Activated CD4-positive, alpha-beta T cell treated with anti-CD3 and anti-CD28 coated beads for 24 hours (primary cell): ENCODE measurements at places on chromosomes 3 and 15.

DNA sequence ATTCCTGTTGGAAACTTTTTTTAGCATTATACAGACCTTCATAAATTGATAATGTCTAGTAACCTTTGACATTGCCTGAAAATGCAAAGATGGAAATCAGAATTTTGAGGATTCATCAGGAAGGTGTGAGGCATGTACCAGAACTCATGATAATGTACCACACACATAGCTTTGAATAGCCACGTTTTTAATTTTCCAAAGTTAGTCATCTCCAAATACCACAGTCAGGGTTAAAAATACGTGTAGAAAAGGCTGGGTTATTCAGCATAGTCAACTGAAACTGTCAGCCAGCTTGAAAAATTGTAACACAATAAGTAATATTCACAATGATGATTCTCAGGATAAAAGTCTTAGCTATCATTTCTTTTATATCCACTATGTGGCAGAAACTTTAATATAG lies 102.0 kb upstream of the THRB start:
- no peak for DNase-seq

- DNase-seq = no peak
These were observed 25.1 kb upstream of the CTDSPL start for GRCh38 chr3:37836589-37836988.

DNA sequence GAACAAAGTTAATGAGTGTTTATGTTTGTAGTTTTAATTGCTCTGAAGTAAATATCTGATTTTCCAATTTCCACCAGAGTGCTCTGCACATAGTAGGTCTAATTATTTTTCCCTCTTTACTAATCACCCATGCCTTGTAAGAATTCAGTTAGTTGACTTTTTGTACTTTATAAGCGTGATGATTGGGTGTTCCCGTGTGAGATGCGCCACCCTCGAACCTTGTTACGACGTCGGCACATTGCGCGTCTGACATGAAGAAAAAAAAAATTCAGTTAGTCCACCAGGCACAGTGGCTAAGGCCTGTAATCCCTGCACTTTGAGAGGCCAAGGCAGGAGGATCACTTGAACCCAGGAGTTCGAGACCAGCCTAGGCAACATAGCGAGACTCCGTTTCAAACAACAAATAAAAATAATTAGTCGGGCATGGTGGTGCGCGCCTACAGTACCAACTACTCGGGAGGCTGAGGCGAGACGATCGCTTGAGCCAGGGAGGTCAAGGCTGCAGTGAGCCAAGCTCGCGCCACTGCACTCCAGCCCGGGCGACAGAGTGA lies 507 bp upstream of the VHL start:
- no peak for DNase-seq

- no peak for DNase-seq
These were observed 718 bp downstream of the BNIP2 start for GRCh38 chr15:59688423-59688781.

DNA sequence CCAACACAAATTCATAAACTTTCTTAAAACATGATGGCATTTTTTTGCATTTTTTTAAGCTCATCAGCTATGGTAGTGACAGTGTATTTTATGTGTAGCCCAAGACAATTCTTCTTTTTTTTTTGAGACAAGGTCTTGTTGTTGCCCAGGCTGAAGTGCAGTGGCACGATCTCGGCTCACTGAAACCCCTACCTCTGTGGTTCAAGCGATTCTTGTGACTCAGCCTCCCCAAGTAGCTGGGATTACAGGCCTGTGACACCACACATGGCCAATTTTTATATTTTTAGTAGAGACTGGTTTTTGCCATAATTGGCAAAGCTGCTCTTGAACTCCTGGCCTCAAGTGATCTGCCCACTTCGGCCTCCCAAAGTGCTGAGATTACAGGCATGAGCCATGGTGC lies 17.3 kb upstream of the USP50 start:
- no peak for DNase-seq

- DNase-seq = no peak
These were observed 153.2 kb downstream of the UNC13C start for GRCh38 chr15:54131410-54131809.

DNA sequence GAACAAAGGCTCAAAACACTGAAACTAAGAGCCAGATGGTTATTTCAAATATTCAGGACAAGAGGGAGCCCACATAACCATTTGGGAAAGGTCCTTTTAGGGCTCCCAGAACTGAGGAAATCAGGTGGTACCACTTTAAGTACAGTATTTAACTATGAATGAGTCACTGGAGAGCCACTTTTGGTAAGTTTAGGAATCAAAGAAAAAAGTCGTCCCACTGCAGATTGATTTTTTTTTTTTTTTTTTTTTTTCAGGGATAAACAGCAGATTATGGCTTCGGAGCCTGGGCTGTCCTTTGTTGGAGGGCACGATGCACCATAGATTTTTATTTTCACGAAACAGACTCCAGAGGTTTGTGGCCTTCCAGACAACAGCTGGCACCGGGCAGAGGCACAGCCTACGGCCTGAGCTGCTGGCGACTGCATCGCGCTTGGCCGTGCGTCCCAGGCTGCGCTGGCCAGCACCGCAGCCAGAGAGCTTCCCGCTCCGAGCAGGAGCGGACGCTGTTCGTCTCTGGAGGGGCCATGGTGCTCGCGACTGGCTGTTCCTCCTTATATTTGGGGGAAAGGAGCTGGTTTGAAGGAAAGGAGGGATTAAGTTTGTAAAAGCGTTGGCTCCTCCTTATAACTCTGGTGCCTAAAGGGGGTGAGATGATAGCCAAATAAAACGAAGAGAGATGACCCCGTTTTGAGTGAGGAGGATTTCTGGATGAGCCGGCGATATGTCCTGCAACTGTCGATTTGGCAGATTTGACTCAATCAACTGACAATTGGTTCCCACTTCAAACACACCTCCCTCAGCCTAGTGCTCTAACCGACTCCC lies 152.9 kb upstream of the GOLIM4 start:
- no peak for DNase-seq

GRCh38 chr15:40680151-40680550 lies 14.8 kb upstream of the RAD51 start:
- DNase-seq = no peak

- DNase-seq = no peak
These were observed 871.0 kb downstream of the OTOL1 start for GRCh38 chr3:162367429-162368260.

DNA sequence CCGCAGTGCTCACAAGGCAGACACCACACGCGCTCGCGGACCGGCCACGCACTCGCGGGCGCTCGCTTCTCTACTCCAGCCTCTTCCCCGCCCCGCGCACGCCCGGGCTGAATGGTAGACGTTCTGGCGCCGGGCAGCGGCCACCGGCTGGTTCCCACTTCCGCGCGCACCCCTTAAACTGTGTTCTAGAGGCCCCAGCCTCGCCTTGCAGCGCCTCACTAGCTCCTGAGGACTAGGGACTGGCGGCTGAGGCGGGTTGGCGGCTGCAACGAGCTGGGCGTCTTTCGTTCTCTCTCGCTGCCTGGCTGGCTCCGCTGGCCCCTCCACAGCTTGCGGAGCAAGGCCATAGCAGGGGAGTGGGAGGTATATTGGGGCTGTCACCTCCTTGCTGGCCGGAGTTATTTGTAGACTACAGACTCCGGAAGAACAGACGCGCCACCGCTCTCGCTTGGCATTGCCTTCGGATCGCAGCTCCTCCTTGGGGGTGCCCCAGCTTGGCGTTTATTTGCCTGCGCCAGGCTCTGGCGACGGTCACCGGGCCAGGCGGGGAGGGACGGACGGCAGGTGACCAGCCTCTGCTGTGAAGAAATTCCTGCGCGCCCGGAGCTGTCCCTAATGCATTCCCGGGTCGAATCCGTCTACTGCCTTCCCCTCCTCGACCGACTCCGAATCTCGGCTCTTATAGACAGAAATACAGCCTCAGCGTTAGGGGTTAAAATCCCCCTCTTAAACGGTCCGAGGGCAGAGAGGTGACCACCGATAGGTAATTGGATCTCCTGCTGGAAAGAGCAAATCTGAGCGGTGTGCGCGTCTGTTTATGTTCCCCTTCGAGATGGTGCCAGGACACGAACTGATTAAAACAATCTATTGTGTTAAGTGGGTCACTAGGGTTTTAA lies 1.3 kb downstream of the GREM1 start:
- no peak for DNase-seq

GRCh38 chr3:124496061-124496460 lies 234.2 kb upstream of the UMPS start:
- no peak for DNase-seq

DNA sequence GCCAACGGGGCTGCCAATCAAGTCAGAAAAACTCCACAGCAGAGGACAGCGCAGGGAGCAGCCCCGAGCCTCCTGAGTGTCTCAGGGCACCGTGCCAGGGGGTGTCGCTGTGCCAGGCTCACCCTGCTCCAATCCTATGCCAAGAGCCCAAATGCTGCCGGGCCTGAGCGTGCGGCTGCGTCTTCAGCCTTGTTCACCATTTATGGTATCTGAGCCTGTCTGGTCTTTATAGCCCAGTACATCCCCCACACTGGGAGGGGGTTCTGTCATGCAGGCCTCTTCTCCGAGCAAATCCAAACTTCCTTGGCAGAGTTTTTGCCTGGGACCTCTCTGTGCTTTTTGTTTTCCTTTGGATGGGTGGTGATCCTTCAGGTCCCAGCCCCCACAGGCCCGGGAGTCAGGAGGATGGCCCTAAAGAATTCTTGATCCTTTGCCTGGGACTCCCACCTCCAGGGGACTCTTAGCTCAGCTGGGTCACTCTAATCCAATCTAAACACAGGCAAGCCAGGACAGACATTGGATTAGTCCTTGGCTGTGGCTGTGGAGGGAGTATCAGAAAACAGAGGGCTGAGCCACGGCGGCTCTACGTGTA lies 135.1 kb upstream of the HACD2 start:
- DNase-seq = no peak

GRCh38 chr15:90419206-90419605 lies 31.2 kb downstream of the IQGAP1 start:
- no peak for DNase-seq

- peak; percentile 86 for DNase-seq
These were observed 3.0 kb upstream of the ISLR2 start for GRCh38 chr15:74127255-74127953.

GRCh38 chr3:23567917-23568316 lies 237.8 kb upstream of the UBE2E1 start:
- DNase-seq = no peak

GRCh38 chr15:63892794-63893441 lies 59.2 kb upstream of the HERC1 start:
- peak; percentile 56 for DNase-seq
